Cerebellar cortex (tissue), 1 donor: ENCODE measurements at places on chromosomes 11 and 22.

DNA sequence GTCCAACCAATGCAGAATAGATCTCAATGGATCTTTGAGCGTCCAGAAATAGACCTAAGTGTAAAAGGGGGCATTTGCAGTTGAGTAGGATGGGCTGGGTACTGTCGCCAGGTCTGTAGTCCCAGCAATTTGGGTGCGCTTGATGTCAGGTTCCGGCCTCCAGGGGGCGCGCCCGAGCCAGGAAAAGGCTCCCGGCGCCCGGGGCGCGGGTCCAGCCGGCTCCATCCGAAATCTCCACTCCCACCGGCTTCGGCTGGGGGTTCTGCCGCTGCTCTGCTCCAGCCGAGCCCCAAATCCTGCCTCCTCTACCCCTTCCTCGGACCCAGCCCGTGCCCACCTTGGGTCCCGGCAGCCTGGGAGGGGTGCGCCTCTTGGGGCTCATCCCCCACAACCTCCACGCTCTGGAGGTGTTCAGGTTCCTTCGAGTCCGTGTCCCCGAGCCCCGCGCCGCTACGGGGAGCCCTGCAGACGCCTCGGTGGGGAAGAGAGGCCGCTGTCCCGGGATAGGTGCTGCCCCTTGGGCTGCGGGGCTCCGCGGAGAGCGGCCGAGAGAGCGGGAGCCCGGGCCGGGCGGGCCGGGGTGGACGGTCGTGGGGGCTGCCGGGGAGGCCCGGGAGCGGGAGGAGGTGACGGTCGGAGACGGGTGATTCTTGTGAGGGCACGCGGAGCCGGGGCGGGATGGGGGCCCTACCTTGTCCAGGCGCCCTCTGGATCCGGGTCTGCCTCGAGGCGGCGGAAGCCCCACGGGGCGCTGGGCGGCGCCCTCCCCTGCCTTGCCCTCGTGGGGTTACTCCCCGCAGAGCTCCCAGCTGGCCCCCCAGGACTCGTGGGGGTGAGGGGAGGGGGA lies 13.0 kb upstream of the CYB5R3 start:
- peak; percentile 75 for DNase-seq

DNA sequence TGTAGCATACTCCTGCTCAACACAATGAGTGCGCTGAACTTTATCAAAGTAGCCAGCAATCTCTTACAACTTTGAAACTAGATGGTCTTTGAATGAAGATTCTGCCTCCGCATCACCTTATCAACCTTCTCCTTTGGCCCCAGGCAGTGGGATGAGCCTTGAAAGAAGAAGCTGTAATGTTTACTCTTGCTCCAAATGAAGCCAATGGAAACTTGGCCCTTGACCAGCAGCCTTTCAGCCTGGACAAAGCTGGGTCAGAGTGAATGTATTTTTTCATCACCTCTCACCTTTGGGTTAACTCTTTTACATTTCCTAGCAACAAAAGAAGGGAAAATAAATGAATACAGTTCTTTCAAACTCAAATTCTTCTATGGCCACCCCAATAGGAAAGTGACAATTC lies 359.1 kb downstream of the KCNA4 start:
- no peak for DNase-seq

DNA sequence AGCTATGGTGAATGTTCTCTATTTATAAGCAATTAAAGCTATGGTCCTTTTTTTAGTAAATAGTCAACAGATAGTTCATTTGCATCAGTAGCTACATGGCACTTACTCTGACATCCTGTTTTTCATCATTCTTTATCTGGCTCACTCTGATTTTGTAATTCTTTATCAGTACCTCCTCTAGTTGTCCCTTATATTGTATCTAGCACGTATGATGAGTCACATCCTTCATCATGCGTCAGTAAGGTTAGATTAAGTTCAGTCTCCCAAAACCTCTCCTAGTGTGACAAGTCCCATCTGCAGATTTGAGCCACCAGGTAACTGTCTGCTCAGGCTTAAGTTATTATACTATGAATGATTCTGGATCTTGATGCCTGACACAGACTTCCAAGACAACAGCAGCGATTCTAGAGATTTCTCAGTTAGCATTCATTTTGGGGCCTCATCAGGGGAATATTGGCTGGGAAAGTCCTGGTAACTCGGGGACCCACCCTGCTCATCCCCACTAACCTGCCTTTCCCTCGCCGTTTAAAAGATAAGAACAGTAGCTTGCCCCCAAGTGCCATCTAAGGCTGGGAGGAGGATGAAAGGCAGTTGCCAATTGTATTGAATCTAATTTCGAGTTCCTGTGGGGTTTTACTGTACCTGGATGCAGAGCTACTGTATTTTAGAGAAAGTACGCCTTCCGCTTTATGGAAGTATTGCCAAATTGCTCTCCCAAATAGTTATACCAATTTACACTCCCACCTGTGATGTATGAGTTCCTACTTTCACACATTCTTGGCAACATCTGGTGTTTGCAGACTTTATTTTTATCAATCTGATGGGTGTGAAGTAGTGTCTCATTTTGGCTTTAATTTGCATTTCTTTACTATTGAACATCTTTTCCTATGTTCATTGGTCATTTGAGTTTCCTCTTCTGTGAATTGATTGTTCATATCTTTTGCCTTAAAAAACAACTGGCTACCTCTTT lies 55.9 kb downstream of the ZC3H12C start:
- DNase-seq, result no peak

- no peak for DNase-seq
Observed at GRCh38 chr11:82872377-82873150, 27.7 kb downstream of the PRCP start.

DNA sequence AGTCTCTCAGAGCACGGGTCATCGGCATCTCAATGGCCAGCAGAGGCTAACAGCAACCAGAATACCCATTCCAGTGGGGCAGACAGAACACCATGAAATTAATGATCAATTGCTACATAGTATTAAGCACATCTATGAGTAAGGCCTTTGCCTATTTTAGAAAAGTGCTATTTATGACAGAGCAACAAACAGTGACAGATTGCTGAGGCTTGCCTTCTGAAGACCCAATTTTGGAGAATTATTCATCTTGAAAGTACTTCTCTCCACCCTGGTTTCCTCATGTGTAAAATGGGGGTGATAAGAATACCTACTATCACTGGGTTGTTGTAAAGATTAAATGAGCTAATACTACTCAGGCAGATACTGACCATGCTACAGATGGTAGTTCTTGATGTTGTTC lies 232.7 kb downstream of the TENM4 start:
- DNase-seq, result no peak

DNA sequence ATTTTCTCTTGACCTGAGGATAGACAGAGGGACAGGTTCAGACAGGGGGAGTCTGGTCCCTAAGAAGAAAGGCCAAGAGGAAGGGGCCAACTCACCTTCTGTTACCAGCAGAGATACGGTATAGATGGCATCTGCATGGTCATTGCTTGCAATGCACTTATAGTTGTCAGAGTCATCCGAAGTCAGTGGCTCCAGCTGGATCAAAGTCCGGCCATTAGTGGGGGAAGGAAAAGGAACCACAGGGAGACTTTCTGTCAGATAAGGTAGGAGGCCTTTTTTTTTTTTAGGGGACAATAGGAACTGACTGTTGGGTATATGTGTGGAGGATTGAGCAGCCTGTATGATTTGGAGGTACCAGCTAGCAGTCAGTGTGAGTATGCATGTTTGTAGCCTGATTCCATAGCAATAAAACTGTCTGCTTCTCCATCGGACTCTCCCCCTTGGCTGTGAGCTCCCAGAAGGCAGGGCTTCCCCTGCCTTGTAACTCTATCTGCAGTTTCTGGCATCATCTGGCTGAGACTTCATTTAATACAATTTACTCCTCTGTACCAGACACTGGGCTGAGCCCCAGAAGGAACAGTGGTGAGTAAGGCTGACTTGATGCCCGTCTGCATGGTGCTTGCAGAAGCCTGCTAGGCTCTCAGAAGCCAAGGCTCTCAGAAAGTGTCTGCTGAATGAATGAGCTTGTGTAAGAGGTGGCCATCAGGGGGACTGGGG lies 5.7 kb downstream of the IGSF22 start:
- no peak for DNase-seq

DNA sequence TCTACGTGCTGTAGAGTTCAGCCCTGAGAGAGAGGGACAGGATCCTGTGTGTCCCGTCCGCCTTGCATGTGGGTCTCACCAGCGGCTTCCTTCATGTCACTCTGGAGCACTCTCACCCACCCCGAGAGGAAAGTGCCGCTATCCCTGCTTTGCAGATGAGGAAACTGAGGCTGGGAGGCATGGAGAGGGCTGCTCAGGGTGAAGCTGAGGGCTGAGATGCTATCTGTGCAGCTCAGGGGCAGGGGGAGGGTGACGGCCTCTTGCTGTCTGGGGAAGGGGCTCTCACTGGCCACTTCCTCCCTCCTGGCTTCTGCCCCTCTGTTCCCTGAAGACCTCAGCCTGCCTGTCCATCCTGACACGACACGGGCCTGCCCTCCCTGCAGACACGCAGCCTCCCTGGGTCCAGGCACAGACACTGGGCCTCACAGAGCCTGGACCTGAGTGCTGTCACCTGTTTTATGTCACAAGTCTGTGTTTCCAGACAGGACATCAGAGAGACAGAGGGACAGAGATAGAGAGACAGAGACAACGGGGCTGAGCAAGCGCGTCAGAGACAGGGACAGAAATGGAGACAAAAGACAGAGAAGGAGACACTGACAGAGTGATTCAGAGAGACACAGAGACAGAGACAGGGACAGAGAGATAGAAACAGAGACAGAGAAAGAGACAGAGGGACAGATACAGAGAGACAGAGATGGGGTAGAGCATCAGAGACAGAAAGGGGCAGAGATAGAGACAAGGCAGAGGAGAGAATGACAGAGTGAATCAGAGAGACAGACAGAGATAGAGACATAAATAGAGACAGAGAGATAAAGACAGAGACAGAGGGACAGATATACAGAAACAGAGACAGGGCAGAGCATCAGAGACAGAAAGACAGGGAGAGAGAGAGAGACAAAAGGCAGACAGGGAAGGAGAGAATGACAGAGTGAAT lies 53.1 kb downstream of the MCM5 start:
- no peak for DNase-seq

DNA sequence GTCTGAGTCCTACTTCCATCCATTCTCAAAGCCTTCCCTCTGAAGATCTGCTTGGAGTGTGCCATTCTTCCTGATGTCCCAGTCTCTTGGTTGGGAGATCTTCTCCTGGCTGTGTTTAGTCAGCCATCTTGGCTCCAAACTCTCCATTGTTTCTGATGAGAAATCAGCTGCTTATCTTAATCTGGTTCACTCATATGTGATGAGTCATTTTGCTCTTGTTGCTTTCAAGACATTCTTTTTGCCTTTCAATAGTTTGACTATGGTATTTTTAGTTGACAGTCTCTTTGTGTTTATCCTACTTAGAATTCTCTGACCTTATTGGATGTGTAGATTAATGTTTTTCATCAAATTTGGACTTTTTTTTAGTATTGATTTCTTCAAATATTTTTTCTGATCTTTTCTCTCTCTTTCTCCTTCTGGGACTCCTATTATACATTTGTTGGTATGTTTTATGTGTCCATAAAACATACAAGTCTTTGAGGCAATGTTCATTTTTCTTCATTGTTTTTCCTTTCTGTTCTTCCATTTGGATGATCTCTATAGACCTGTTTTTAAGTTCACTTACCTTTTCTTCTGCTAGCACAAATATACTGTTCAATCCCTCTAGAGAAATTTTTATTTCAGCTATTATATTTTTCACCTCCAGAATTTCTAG lies 77.2 kb upstream of the CLPB start:
- no peak for DNase-seq

- DNase-seq, result no peak
Observed at GRCh38 chr11:125357551-125357950, 138.5 kb downstream of the FEZ1 start.

GRCh38 chr11:16977136-16977993 lies 36.8 kb downstream of the PLEKHA7 start:
- no peak for DNase-seq

GRCh38 chr11:32885556-32885955 lies 7.1 kb upstream of the QSER1 start:
- no peak for DNase-seq

DNA sequence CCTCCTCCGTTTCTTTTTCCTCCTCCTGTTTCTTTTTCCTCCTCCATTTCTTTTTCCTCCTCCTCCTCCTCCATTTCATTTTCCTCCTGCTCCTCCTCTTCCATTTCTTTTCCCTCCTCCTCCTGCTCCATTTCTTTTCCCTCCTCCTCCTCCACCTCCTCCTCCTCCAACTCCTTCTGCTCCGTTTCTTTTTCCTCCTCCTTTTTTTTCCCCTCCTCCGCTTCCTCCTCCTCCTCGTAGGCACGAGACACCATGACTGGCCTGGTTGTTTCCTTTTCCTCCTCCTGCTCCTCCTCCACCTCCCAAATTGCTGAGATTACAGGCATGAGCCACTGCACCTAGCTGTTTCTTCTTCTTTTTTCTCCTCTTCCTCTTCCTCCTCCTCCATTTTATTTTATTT lies 25.6 kb upstream of the DRICH1 start:
- no peak for DNase-seq

DNA sequence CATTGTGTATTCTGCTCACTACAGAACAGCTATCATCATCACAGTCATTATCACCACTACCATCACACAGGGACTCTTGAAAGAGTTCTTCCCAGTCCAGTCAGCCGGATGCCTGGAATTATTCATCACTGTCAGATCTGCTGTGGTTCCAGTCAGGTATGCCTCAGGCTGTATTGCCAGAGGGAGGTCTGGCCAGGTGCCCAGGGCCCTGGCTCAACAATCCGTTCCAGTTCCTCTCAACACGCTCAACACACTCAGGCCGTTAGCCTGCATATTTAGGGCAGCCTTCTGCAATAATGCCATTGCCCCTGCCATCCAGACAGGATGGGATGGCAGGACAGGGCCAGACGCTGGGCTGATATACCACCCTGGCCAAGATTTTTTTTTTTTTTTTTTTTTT lies 28.6 kb upstream of the RASL10A start:
- peak; percentile 98 for DNase-seq

DNA sequence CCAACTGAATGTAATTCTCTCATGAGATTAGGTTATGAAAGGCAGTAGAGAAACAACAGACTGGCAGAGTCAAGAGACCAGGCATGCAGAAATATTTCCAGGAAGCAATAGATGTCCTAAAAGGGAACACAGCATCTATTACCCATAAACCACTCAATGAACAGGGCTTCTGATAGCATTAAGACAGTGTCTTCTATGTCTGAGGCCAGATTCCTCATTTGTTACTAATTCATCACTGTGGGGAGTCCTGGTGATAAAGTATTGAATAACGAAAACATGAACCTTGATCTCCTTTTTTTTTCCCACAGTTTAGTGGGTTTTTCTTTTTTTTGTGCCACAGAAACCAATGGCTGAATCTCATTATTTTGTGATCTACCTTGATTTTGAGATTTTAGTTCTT lies 339.0 kb downstream of the METTL15 start:
- no peak for DNase-seq

- DNase-seq, result no peak
Observed at GRCh38 chr11:2912498-2912897, 16.7 kb downstream of the PHLDA2 start.

- DNase-seq, result peak; percentile 69
Observed at GRCh38 chr11:33970984-33971466, 79.1 kb upstream of the LMO2 start.

- DNase-seq, result no peak
Observed at GRCh38 chr11:64621283-64622019, 30.4 kb downstream of the SLC22A12 start.

- DNase-seq, result no peak
Observed at GRCh38 chr11:128604723-128605122, 17.4 kb upstream of the ETS1 start.
